ENCODE measurements at places on chromosomes 11 and 22.

- DNase-seq = no peak
These were observed 10.8 kb downstream of the PMM1 start for GRCh38 chr22:41578818-41579217.

DNA sequence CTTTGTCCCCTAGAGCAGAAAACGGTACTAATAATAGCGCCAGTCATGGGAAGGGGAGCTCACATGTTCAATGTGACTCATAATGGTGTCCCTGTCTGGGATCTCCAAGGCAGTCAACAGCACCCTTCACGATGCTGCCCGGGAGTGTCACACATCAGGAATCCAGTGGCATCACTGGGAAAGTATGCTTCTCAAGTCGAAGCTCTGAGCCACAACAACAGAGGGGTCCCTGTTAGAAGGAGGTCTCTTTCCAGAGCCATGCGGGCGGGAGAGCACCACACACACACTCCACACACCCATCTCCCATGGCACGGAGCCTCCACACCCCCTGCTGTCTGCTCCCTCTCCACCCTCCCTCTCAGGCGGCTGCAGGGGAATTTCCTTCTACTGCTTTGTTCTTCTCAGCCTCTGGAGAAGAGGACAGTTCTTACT lies 119.7 kb downstream of the ETS1 start:
- peak; percentile 99 for DNase-seq

DNA sequence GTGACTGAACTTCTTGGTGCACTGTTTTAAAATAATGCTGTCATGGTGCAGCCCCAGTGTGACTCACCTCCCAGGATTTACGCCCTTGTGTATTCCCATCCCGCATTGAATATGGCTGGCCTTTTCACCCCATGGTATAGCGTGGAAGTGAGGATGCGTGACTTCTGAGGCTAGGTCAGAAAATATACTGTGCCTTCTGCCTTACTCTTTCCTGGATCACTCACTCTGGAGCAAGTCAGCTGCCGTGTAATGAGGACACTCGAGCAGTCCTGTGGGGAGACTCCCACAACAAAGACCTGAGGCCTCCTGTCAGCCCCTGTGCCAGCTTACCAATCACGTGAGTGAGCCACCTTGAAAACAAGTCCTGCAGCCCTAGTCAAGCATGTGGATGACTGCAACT lies 471.9 kb upstream of the KIRREL3 start:
- no peak for DNase-seq

DNA sequence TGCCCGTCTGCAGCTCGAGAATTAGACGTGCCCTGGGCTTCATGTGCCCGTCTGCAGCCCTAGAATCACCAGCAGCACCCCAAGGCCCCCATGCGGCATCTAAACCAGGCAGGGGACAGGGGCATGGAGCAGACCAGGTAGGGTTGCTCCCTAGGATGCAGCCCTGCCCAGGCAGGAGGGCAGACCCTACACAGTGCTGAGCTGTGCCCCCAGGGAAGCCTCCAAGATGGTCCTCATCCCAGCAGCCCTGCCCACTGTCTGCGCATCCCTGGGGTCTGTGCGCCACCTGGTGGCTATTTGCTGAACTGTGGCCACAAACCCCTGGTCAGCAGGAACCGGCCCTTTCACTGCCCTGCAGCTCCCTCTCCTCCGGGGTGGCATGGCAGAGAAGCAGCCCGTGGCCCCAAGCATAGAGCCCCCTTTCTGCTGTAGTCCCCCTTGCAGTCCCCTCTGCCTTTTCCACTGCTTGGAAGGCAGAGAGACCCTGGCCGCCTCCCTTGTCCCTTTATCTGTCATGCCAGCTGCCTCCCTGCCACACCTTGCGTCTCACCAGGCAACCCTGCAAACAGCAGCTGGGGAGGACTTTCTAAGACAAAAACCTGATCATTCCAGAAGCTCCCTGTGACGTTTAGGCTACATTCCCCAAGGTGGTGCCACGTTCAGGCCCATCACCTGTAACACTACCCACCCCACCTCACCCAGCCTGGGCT lies 86.6 kb downstream of the KCNQ1 start:
- DNase-seq = peak; percentile 25

DNA sequence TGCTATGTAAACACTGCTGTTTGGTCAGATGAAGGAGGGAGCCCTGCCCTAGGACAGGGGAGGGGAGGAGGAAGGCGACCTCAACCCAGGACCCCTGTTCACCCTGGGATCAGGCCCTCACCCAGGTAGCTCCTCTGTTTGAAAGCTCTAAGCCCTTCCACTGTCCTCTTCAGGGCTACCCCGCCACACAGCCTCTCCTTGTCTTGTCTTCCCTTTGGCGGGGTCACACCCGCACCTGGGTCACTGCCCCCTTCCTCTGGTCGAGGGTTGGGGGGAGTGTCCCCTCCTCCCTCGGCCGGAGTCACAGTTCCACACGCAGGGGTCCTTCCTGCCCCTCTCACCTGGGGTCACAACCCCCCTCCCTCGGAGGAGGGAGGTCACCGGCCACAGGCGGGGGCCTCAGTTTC lies 463 bp upstream of the PTPMT1 start:
- no peak for DNase-seq

DNA sequence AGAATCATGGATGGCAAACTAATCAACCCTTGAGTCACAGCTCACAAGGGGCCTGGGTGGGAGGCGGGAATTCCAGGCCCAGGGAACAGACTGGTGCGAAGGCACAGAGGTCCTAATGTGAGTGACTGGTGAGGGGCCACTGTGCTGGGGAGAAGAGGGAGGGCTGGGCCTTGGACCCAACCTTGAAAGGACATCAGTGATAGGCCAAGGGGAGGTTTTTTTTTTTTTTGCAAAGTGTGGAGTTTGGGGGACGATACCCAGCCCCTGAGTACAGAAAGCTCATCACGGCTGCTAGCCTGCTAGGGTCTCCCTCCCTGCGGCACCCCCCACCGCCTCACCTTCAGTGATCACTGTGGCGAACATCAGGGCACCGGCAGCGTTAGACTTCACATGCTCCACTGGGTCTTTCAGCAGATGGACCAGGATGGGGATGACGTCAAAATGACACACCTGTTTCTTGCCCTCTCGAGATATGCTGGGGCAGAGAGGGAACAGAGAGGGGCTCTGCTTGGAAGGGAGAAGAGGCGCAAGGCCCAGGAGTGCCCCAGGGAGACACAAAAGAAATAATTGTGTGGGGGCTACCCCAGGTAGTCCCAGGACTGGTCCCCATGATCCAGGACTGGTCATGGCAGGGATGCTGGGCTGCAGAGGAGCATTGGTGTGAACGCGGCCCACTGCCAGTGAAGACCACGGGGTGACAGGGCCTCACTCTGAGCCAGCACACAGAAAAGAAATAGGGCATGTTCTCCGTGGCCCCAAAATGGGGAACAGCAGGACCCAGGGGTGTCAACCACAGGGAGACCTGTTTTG lies 8.6 kb upstream of the GNAZ start:
- no peak for DNase-seq

DNA sequence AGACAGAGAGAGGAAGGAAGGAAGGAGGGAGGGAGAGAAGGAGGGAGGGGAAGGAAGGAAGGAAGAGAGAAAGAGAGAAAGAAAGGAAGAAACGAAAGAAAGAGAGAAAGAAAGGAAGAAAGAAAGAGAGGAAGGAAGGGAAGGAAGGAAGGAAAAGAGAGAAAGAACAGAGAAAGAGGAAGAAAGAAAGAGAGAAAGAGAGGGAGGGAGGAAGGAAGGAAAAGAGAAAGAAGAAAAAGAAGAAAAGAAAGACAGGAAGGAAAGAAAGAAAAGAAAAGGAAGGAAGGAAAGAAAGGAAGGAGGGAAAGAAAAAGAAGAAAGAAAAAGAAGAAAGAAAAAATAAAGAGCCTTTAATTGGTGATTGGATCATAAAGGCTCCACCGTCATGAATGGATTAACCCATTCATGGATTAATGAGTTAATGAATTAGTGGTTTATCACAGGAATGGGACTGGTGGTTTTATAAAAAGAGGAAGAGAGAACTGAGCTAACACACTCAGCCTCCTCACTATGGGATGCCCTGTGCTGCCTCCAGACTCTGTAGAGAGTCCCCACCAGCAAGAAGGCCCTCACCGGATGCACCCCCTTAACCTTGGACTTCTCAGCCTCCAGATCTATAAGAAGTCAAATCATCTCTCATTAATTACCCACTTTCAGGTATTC lies 9.0 kb upstream of the PLAAT2 start:
- DNase-seq = no peak

DNA sequence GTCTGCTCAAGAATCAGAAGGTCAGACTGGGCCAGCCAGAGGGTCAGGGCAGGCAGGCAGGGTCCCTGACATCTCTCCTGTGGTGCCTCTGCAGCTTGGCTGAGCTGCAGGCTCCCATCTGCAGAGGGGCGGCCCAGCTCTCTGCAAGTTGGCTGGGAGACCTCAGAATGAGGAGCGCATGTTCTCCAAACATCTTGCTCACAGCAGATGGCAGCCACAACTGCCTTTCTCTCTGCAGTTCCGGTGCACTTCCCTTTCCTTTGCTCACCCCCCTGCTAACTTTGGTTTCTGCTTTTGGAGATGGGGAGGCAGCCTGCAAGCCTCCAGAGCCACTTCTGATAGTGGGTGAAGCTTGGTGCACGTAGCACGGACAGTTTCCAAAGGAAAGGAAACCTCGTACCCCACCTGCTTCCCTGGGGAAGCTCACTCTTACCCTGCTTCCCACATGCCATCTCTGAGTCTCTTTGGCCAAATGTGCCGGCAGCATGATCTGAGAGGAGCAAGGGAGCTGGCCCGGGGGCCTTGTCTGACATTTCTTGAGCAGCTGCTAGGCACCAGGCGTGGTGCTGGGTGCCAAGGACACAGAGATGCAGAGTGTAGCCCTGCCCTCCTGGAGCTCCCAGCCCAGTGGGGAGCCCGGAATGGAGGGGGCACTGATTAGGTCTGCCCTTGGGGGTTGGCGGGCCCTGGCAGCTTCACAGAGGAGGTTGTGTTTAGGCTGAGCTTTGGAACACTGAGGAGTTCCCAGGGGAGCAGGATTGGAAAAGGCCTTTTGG lies 18.2 kb downstream of the DAGLA start:
- no peak for DNase-seq

- no peak for DNase-seq
These were observed 80.1 kb upstream of the PRODH start for GRCh38 chr22:19016081-19016766.

GRCh38 chr22:21650823-21651520 lies 8.9 kb downstream of the SDF2L1 start:
- DNase-seq = no peak

GRCh38 chr22:30309951-30310741 lies 16.6 kb downstream of the TBC1D10A start:
- peak; percentile 53 for DNase-seq

- DNase-seq = peak; percentile 8
These were observed 97.9 kb upstream of the RTL6 start for GRCh38 chr22:44595841-44596341.

DNA sequence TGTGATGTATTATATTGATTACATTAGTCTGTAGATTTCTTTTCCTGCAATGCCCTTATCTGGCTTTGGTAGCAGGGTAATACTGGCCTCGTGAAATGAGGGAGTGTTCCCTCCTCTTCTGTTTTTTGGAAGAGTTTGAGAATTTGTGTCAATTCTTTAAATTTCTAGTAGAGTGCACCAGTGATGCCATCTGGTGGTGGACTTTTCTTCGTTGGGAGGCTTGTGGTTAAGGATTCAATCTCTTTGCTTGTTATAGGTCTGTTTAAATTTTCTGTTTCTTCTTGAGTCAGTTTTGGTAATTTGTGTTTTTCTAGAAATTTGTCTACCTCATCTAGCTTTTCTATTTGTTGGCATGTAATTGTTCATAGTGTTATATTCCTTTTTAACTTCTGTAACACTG lies 18.9 kb downstream of the SHANK3 start:
- peak; percentile 33 for DNase-seq

GRCh38 chr11:72411623-72412419 lies 22.5 kb downstream of the CLPB start:
- no peak for DNase-seq

- peak; percentile 15 for DNase-seq
These were observed 83.0 kb downstream of the INSC start for GRCh38 chr11:15197696-15198095.

DNA sequence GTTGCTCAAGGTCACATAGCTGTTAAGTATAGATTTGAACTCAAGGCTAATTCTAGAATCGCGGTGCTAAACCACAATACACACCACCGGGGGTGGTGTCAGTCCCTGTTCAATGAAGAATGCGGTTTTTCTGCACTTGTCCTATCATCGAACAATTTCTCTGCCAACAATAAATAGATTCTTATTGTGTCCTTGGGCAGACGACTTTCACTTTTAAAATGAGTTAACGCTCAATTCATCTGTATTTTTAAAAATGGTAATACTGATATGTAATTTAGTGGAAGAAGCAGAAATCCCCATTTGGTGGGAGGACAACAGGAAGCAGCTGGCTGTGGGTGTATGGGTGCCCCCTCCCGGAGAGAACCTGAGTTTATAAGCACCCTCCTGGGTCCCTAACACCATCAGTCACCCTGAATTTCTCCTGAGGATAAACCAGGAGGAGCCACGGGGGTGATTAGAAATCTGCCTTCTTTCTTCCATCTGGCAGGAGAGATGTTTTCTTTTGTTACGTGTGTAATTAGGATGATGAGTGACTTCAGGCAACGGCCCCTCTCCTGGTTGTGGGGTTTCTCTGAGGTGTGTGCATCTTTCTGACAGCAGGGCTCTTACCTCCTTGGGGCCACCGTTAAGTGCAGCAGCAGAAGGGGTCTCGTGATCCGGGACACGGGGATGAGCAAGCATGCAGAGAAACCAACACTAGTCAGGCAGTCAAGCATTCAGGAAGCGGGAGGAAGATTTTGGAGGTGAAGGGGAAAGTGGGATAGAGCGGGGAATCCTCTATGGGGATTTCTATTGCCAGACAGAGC lies 87.7 kb downstream of the GRAMD1B start:
- no peak for DNase-seq

- DNase-seq = no peak
These were observed 70.7 kb downstream of the MN1 start for GRCh38 chr22:27730641-27731433.

DNA sequence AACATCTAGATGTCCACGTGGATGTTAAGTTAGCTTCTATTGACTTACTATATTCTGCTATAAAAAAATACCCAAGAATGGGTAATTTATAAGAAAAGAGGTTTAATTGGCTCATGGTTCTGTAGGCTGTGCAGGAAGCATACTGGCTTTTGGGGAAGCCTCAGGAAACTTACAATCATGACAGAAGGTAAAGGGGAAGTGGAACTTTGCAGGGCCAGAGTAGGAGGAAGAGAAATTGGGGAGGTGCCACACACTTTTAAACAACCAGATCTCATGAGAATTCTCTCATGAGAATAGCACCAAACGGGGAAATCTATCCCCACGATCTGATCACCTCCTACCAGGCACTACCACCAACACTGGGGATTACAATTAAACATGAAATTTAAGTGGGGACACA lies 689.3 kb downstream of the METTL15 start:
- DNase-seq = no peak

DNA sequence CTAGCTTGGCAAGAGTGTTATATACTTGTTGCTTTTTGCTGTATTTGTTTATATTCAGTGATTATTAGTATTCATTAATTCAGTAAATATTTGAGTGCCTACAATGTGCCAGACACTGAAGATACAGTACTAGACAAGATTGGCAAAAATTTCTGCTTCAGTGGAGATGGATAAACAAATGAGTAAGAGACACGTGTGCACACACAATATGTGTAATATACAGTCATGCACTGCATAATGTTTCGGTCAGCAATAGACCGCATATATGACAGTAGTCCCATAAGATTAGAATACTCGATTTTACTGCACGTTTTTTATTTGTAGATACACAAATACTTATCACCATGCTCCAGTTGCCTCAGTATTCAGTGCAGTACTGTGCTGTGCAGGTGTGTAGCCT lies 104.9 kb upstream of the GAL start:
- no peak for DNase-seq

- no peak for DNase-seq
These were observed 11.3 kb downstream of the NCF4 start for GRCh38 chr22:36872084-36872483.

GRCh38 chr11:3121416-3121815 lies 43.7 kb downstream of the OSBPL5 start:
- no peak for DNase-seq

All from fibroblast of skin of right quadriceps (primary cell).